Fibroblast of skin of scalp (primary cell): ENCODE measurements at places on chromosomes 6 and 20.
A peak's percentile ranks its signal among the peaks of the same experiment; 100 is the strongest.

GRCh38 chr20:24589815-24590177, 120.4 kb downstream of the SYNDIG1 start:
- no peak for DNase-seq

GRCh38 chr6:116254297-116255056, 602 bp upstream of the TSPYL4 start:
- DNase-seq = no peak

DNA sequence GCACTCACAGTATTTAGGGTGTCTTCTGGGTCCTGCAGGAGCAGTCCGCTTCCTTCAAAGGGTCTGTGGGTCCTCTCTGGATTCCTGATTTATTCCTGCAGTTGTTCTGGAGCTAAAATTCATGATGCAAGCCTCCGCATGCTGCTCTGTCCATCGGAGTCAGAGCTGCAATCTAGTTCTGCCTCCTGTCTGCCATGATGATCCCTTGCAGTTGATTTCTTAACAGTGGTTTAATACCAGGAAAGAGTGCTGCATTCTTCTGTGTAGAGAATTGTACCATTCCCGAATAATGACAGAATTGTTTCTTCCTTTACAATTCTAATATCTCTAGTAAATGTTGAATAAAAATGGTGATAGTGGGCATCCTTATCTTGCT, 72.0 kb upstream of the B3GAT2 start:
- no peak for DNase-seq

DNA sequence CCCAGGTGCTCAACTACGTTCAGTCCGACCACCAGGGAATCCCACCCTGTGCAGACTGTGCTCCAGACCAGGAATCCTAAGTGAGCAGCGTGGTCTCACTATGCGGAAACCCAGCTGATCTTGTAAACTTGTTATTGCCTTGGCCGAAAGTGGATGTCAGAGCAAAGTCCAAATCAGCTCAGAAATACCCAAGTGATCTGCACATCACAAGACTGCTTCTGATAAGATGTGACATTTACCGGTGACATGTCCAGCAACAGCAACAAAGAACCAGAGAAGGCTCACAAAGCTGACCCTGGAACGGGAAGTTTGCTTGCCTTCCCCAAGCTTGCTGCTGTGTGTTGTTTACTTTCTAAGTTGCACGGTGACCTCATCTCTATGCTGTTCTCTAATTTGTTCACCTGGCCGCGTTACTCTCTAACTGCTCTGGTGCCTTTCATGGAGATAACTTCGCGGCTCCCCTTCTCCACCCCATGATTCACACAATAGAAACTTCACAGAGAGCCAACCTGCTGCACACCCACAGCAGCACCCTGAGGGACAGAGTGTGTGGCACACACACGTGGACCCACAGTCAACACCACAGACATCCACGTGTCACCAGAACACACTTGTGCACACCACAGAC, 1.7 kb downstream of the BNIP5 start:
- no peak for DNase-seq

GRCh38 chr20:9496155-9496554, 18.2 kb upstream of the LAMP5 start:
- DNase-seq = no peak

DNA sequence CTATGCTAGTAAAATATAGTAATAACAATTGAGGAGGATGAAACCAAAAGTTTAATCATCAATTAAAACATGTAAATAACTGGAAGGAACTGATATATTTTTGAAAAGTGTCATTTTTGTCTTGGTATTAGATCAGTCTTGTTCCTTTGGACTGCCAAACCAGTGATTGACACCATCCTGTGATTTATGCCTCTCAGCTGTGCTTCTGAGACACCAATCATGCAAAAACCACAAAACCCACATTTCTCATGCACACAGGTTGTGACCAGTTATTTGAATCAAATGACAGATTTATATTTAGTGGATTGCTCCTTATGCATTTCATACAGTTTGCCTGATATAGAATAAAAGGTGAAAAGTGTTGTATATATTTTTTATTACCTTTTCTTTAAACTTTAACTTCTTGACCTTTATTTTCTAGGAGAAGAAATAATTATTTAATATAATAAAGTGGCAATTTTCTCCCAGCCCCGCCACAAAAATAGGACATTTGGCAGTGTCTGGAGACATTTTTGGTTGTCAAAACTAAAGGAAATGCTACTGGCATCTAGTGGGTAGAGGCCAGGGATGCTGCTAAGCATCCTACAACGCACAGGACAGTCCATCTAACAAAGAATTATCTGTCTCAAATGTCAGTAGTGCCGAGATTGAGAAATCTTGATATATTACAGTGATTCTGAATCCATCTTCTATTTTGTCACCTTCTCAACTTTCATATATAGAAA, 383.6 kb downstream of the BCKDHB start:
- no peak for DNase-seq

DNA sequence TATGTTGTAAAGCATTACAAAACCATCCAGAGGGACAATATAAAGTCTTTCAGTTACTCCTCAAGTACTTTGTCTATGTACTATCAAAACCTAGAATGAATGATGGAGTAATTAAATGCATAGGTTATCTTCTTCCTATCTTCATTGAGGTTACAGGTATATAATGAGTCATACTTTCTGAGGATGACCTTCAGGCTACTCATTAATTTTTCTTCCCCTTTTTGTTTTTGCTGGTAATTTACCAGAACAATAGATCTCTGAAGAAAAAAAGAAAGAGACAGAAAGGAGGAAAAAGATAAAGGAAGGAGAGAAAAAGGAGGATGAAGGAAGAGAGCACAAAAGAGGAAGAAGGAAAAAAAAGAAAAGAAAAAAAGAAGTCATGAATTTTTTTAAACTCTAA, 398.4 kb downstream of the TBC1D32 start:
- DNase-seq = no peak

DNA sequence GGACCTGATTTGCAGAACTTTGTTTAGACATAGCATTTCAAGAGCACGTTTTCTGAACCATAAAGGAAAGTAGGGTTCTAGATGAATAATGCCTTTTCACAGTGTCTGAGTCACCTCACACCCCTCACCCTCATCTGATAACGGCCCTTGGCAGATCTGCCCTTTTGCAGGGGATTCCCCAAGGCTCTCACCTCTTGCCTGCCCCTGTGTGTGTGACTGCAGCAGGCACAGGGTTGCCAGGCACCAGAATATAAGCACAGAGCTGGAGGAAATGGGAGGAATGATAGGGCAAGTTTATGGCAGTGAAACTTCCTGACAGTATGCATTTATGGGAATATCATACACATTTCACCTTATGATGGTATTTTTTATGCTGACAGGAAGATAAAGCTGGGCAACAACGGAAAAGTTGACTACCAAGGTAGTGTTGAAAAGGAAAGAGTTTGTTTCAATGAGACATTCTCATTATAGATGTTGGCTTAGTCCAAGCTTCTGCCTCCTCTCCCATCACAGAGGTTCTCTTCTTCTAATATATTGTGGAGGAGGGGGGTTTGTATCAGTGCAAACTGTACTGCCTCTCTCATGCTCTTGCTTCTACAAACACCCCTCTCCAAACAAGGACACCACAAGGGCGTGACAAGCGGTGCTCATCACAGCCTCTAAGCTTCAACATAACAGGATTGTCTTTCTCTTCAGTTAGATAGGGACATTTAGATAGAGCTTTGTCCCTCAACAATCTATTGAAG, 101.5 kb upstream of the BACH2 start:
- DNase-seq = no peak

DNA sequence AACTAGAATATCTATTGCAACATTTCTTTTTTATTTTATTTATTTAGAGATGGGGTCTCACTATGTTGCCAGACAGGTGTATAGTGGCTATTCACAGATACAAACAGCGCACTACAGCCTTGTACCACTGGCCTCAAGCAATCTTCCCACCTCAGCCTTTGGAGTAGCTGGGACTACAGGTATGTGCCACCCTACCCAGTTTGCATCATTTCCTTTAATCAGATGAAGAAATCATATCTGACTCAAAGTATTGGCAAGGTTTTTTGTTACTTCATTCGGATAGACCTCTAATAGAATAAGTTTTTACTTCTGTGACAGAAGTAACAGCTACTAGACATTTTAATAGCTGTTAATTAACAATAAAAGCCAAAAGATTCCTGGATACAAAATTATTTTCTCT, 153.9 kb downstream of the CDK19 start:
- no peak for DNase-seq

DNA sequence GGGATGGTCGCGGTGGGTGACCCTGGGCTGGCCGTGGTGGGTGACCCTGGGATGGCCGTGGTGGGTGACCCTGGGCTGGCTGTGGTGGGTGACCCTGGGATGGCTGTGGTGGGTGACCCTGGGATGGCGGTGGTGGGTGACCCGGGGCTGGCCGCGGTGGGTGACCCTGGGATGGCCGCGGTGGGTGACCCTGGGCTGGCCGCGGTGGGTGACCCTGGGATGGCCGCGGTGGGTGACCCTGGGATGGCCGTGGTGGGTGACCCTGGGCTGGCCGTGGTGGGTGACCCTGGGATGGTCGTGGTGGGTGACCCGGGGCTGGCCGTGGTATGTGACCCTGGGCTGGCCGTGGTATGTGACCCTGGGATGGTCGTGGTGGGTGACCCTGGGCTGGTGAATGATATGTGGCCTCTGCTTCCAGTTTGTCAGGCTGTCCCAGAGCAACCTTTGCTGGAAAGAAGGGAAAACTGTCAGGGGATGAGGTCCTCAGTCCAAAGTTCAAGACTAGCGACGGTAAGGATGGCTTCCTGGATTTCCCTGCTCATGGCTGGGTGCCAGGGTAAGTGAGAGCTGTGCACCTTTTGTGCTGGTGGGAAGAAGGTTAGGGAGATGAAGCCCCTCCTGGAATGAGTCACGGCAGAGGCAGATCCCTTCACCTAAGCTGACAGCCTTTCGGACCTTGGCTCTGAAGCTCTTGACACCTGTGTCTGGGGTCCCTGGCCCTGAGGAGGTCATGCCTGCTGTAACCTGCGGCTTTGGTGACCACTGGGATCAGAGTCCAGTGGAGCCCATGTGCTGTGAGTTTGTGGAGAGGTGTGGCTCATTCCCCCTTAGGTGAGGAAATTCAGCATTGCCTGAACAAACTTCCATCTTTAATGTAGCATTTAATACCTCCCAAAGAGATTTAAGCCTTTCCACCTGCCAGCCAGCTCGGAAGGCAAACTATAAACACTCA, 19.1 kb upstream of the PCMTD2 start:
- DNase-seq = no peak

- no peak for DNase-seq
These were observed 408.2 kb upstream of the FKBP1C start for GRCh38 chr6:62803094-62803493.

- peak; percentile 72 for DNase-seq
These were observed 70.0 kb downstream of the CPNE5 start for GRCh38 chr6:36769183-36769675.

GRCh38 chr20:53706466-53707370, 113.1 kb upstream of the ZNF217 start:
- peak; percentile 86 for DNase-seq

DNA sequence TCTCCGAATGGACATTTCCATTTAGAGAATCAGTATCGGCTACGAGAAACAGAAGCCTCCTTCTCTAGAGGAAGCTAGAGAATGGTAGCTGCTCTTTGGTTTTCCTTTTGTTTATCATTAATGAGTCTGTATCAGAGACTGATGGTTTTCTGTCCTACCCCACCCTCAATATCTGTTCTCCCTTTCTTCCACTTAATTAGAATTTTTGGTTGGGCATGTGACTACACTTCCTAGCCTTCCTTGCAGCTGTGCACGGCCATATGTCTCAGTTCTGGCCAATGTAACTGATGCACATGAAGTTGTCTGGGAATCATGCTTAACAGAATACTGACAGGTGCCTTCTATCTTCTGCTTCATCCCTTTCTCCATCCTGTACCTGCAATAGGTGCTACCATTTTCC, 19.0 kb downstream of the RNF24 start:
- DNase-seq = no peak

DNA sequence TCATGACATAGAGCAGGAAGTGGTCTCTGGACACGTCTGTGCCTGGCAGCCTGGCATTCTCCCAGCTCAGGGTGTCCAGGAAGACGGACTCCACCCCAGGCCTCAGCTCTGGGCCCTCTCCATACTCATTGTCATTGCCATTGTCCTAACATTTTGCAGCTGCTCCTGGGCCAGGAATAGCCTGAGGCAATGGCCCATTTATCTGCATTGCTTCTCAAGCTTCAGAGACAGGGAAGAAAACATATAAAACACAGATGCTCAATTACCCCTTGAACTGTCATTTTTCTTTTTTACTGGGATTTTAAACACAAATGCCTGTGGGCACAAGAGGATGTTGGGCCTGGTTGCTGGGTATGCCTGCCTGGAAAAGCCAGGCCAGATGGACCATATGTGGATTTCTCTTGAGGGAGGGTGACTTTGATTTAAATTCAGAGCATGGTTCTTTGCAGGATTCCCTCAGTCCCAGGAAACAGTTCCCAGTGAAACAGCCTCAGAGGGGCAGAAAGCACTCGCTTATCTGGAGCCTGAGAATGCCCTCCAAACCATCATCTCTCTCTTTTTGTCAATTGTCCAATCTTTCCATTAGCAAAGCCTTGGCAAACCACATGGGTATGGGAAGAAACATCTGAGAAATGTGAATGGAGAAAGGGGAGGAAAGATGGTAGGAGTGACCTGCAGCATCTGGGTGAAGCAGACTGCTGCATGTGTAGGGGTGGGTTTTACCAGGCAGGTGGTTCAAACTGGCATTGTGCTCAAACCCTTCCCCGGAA, 17.9 kb downstream of the LAMP5 start:
- DNase-seq = no peak

GRCh38 chr6:25709761-25710160, 44.8 kb upstream of the SLC17A4 start:
- DNase-seq = no peak

DNA sequence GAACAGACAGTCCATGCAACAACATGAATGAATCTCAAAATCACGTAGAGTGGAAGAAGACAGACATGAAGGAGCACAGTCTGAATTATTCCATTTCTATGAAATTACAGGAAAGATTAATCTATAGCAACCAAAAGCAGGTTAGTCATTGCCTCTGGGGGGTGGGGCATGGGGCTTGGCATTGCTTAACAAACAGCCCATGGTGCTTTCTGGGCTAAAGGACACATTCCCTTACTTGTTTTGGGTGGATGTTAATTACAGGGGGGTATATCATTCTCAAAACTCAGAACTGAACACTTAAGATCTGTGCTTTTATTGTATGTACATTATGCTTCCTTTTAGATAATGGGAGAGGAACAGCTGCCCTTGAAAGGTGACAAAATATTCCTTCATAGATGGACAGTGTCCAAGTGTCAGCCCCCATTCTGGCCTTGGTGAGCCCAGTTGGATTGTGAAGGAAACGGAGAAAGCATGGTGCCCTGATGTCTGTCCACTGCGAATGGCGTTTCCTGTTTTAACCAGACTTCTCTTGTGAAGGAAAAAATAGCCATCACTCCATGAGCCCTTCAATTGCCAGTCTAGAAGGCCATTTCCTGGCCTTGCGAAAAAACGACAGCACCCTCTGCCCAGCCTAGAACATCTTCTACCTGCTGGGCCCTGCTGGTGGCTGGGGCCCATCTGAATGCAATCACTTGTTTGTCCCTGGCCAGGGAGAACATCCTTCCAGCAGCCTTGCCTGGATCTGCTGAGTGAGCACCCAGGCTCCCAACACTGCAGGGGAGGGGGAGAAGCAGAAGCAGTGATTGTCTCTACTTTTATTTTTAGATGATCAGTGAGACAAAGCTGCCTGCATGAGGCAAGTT, 179.7 kb downstream of the BCAS1 start:
- DNase-seq = no peak
